ENCODE measurements at places on chromosomes 2 and 18. TPM values are rescaled to one million over a fixed set of nuclear protein-coding genes. Genes with fewer than 3 reads are reported as not detected.

The CXCR1 gene
- 0.28 TPM for total RNA-seq

The YES1 gene
- total RNA-seq = 71.6 TPM

The SGPP2 gene
- 0.14 TPM for total RNA-seq

The GREB1 gene
- total RNA-seq = 0.11 TPM

The RMDN2 gene
- 3.5 TPM for total RNA-seq

The ATP6V1C2 gene
- 0.07 TPM for total RNA-seq

The TGFA gene
- 87.7 TPM for total RNA-seq

The L3MBTL4 gene
- 1.0 TPM for total RNA-seq

The RAPGEF4 gene
- total RNA-seq = 1.1 TPM

The RAB17 gene
- total RNA-seq = 0.75 TPM

The EHD3 gene
- total RNA-seq = 12.4 TPM

The COMMD1 gene
- total RNA-seq = 35.8 TPM

The BUB1 gene
- total RNA-seq = 55.9 TPM

The RAB6C gene
- total RNA-seq = not detected

The SMYD1 gene
- not detected for total RNA-seq

The NT5C1B gene
- total RNA-seq = not detected

The DYSF gene
- total RNA-seq = 0.82 TPM

The FSHR gene
- not detected for total RNA-seq

Data from foreskin keratinocyte (primary cell).